ENCODE measurements at places on chromosomes 5 and 9. TPM values are rescaled to one million over a fixed set of nuclear protein-coding genes. Genes with fewer than 3 reads are reported as not detected.
A peak's percentile ranks its signal among the peaks of the same experiment; 100 is the strongest.

GRCh38 chr9:21141427-21141882 is at the start of gene IFNW1:
TSS of gene IFNW1 (minus strand) at chr9:21141832. CDS start at chr9:21141570, 262 bp downstream.
- no peak for DNase-seq

DNA sequence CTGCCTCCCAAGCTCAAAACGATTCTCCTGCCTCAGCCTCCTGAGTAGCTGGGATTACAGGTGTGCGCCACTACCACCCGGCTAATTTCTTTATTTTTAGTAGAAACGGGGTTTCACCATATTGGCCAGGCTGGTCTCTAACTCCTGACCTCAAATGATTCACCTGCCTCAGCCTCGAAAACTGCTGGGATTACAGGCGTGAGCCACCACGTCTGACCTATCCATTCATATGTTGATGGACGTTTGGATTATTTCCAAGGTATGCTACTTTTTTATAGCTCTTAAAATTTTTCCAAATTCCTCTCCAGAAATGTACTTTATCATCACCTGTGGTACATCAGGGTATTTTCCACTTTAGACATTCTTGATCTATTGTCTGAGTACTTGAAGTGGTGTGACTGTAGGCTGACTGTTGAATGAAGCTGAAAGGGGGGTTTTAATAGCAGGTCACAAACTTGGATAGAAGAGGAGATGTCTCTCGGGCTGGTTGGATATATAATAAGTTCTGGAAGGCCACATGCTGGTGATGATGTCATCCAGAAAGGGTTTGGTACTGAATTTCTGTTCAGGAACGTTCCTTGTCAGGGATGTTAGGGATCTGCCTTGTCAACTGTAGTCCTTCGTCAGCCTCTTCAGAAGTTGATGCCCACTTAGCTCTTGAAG is 7.4 kb downstream of the CTNNA1 start:
- DNase-seq: no peak

- no peak for DNase-seq
Measured at GRCh38 chr5:4781299-4781698, 358.8 kb upstream of the ADAMTS16 start.

DNA sequence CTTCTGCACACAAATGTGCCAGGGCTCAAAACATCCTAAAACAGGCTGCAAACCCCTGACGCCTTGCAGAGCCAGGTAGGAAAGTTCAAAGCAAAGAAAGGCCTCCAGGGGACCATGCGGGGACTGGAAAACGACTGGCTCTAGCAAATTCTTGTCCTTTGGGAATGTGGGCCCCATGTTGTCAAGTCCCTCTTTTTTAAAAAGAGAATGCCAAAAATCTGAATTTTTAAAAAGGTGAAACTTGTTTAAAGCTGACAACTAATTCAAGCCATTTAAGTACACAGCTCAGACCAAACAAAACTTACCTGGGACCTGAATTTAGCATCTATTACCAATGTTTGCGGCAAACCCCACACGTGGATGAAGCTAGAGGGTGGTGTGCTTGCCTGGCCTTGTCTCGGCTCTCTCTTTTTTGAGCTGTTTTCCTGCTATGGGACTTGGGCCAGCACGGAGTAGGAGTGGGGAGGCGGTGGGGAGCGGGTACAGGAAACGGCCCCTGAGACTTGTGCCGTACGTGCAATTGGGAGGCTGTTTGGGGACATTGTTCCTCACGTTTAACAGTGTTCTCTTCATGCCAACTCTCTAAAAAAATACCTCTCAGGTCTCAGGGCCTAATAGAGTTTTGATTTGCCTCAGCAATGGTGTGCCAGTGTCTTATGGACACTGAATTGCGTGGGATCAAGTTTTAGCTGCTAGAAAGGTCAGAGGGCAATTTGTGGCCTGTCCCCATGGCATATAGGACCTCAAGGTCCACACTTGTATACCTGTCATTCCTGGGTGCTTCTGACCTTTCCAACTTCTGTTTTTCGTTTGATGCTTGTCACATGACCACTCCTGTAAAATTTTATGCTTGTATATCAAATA is 15.1 kb upstream of the PHF19 start:
- DNase-seq: no peak

GRCh38 chr9:98740226-98740881 is 31.6 kb upstream of the GABBR2 start:
- no peak for DNase-seq

DNA sequence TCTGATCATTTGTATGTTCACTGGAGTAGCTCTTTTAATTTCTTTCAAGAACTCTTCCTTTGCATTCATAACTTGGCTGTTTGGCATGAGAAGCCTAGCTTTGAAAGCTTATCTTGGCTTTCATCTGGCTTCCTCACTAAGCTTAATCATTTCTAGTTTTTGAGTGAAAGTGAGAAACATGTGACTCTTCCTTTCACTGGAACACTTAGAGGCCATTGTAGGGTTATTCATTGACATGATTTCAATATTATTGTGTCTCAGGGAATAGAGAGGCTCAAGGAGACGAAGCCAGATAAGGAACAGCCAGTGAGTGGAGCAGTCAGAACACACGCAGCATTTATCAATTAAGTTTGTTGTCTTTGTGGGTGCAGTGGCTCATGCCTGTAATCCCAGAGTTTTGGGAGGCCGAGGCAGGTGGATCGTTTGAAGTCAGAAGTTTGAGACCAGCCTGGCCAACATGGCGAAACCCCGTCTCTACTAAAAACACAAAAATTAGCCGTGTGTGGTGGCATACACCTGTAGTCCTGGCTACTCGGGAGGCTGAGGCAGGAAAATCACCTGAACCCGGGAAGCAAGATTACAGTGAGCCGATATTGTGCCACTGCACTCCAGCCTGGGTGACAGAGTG is 98.3 kb downstream of the UGCG start:
- DNase-seq: no peak

GRCh38 chr5:6252581-6252980 is 125.8 kb downstream of the MED10 start:
- no peak for DNase-seq

DNA sequence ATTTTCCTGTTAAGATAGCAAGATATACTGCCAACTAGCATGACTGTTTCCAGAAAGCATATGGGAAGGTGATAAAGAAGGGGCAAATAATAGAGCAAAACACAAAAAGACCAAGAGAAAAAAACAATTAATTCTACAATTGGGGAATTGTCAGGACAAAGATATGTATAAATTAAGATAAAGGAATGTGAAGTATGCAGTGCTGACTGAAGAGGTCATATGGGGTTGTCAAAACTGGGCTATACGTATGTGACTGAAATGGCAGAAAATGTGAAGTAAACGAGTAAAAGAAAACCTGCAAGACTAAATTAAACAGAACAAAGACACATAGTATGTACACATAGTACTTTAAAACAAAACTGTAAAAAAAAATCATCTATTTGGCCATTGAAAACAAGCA is 222.3 kb downstream of the ARL15 start:
- DNase-seq: no peak

DNA sequence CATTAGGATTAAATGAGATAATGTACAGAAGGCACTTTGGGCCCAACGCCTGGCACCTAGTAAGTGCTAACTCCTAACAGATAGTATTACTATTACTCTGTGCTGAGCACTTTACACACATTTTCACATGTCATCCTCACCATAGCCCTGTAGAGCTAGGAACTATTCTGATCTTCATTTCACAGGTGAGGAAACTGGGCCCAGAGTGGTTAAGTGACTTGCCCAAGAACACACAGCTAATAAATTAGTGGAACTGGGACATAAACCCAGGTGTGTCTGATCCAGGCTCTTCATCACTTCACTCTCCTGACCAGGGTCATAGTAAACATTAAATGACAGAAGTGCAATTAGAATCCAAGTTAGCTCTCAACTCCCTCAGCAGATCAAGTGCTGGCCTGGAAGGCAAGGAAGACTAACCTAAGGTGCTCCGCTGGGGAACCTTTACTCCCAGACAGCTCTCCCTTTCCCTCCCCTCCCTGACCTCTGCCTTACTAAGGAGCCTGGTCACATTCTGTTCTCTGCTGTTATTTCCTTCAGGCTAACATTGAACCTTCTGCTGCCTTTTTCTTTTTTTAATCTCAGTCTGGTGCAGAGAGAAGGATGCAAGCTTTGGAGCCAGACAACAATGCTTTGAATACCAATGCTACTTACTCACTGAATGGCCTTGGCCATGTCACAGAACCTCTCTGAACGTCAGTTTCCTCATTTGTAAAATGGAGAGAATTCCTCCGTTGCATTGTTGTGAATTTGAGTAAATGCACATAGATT is 4.1 kb upstream of the ADRA1B start:
- DNase-seq: no peak

- DNase-seq: no peak
Measured at GRCh38 chr9:134413112-134413715, 87.0 kb downstream of the RXRA start.

- peak; percentile 1 for DNase-seq
Measured at GRCh38 chr9:74570879-74571512, 73.9 kb downstream of the RORB start.

GRCh38 chr5:111942661-111943401 is 185.8 kb upstream of the NREP start:
- DNase-seq: no peak

- DNase-seq: no peak
Measured at GRCh38 chr5:79329453-79329852, 93.5 kb downstream of the JMY start.

DNA sequence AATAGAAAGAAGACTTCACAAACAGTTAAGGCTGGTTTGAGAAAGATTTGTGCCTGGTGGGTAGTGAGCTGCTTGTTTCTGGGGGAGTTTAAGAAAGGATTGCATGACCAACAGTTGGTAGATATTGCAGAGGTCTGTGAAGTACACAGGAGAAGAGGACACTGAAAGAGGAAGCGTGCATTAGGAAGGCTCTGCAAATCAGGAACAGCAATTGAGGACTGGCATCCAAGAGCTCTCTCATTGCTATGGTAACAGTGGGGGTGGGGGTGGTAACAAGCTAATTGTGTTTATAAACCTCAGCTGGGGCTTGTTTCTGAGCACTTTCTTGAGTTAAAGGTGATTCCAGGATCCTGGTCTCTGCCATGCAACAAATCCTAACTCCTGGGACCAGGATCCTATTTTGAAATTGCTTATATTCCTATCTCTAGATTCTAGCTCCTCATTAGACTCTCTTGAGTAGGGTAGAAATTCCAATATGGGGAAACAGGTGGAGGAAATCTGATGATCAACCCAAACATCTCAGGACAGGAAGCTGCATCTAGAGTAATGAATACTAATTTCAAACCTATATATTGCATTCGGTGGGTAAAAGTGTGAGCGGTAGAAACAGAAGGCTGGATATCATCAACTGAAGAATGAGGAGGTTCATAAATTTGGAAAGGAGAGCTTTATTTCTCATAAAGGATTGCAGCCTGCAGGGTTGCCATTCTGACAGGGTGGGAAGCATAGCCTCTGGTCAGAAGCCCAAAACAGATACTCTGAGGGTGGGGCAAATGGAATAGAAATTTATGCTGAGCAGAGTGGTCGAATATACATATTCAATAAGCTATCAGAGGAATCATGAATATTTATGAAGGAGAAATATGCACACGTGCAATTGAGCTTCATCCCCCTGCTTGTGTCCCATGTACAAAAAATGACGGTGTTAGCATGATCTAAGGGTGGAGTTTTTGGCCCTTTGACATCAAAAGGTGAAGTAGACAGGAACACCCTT is 79.4 kb downstream of the PTTG1 start:
- no peak for DNase-seq

GRCh38 chr5:132370971-132371602 is 1.6 kb downstream of the SLC22A5 start:
- no peak for DNase-seq

GRCh38 chr5:105688227-105688792 is 1982.4 kb downstream of the EFNA5 start:
- DNase-seq: no peak

DNA sequence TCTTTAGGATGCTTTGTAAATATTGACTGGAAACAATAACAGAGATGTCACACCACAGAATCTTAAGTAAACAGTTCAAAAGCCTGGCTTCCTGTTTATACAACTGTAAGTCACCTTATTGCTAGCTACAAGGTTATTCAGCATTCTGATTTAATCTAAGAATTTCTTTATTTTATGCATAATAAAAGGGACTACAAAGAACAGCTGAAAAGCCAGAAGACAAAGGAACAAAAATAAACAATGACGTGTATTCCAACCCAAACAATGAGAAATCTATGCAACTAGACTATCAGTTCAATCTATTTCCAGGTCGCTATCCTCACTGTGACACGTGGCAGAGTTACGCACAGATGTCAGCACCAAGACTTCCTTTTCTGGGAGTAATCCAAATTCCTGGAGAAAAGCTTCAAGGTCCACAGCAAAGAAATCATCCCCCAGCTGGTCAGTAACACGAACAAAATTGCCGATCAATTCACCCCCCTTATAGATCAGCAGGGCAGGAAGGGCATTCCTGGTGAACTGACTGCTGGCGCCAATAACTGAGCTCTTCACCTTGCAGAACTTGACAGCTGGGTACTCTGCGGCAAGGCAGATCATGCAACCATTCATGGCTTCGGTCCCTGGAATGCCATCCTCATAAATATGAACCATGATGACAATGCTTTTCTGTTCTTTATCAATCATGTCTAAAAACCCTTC is 8.4 kb downstream of the PDCL start:
- no peak for DNase-seq

GRCh38 chr5:11009576-11009975 is 248.5 kb upstream of the DAP start:
- DNase-seq: no peak

DNA sequence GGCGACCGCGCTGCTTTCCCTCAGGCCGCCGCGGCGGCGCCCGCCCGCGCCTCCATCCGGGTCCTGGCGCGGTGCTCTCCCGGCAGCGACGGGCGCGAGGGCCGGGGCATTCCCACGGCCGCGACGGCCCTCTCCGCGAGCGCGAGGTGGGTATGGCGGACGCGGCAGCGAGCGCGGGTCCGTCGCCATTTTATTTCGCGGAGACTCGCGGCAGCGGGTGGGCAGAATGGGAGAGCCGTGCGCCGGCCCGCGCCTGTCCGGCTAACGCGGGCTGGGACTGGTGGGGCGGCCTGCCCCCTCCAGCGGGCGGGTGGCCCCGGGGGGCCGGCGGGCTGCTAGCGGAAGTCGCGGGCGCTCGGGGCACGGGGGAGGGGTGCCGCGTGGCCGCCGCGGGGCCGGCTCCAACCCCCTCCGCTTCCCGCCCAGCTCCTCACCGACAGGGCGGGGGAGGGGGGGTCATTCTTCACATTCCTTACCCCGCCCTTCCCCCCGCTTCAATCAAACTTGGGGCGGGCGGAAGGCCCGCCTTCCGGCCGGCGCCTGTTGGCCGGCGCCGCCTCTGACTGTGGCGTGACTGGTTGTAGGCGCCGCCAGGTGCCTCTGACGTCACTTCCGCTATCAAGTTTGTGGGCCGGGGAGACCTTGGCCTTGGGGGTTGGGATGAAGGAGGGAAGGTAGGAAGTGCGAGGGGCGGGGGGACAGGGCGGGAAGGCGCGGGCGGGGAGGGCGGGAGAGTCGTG is 82.1 kb downstream of the PTPDC1 start:
- peak; percentile 99 for DNase-seq

KCNT1 gene
- 0.39 TPM for total RNA-seq

MSANTD3 gene
- 11.1 TPM for total RNA-seq

LCN2 gene
- total RNA-seq: 14.6 TPM

HACD4 gene
- 4.7 TPM for total RNA-seq

ANKRD34B gene
- 0.10 TPM for total RNA-seq

NSG2 gene
- total RNA-seq: 3.1 TPM

DUSP1 gene
- total RNA-seq: 147 TPM

All from skin of body (tissue), 3 donors.